Stimulated activated CD4-positive, alpha-beta T cell treated with anti-CD3 and anti-CD28 coated beads, Interleukin-15, amount 100 ng/mL, for 1 hour (primary cell): ENCODE measurements at places on chromosomes 12 and 14.

- no peak for DNase-seq
Measured at GRCh38 chr12:62758216-62758615, 176.7 kb downstream of the PPM1H start.

DNA sequence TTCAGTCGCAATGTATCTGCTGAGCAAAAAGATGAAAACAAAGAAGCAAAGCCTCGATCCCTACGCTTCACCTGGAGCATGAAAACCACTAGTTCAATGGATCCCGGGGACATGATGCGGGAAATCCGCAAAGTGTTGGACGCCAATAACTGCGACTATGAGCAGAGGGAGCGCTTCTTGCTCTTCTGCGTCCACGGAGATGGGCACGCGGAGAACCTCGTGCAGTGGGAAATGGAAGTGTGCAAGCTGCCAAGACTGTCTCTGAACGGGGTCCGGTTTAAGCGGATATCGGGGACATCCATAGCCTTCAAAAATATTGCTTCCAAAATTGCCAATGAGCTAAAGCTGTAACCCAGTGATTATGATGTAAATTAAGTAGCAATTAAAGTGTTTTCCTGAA is 19.8 kb downstream of the CKB start:
- DNase-seq: no peak

- no peak for DNase-seq
Measured at GRCh38 chr12:56143217-56143616, 9.2 kb upstream of the MYL6B start.

- no peak for DNase-seq
Measured at GRCh38 chr12:12918781-12919389, 27.5 kb downstream of the GPRC5A start.

DNA sequence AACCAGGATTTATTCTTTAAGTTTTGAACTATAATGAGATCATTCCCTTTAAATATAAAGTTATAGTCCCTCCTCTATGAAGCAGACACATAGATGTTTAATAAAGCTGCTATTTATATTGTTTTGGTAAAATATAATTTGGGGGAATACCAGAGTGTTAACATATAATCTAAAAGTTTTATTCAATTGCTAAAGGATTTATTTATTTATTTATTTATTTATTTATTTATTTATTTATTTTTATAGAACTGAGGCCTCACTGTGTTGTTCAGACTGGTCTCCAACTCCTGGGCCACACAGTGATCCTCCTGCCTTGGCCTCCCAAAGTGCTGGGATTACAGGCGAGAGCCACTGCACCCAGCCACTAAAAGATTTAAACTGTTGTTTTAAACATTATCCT is 98.6 kb downstream of the KICS2 start:
- DNase-seq: no peak

DNA sequence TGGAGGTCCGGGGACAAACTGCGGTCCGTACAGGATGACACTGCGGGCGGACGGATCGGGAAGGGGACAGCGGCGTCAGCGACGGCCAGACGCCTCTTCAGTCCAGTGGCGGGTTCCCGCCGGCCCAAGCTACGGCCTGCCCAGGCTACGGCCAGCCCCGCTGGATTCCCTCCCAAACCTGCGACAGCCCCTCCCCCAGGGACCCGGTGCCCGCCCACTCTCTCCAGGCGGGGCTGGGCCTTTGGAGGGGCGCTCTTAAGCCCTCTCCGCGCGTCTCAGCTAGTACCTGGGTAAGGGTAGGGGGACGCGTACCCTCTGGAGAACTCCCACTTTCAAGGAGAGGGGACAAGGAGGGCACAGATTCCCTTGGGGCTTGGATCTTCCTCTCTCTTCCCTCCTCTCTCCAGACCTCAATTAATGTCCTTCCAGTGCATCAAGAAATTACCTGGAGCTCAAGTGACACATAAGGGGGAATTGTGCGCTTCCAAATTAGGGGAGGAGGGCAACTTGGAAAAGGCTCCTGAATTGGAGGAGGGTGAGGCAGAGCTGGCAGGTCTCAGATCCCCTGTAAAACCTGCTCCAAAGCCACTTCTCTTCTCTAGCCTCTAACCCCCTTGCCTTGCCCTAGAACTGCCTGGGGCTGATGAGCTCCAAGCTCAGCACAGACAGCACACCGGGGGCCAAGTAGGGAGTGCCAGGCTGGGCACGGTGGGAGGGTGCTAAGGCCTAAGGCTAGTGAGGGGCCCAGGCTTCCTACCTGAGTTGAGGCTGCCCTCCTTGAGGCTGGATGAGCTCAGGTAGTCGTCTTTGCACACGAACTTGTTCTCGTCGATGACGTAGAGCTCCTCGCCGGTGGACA is 3.1 kb downstream of the LHX5 start:
- DNase-seq: no peak

- DNase-seq: no peak
Measured at GRCh38 chr14:26917086-26917485, 319.3 kb upstream of the NOVA1 start.

- DNase-seq: no peak
Measured at GRCh38 chr14:63908667-63909264, 56.0 kb downstream of the SYNE2 start.

DNA sequence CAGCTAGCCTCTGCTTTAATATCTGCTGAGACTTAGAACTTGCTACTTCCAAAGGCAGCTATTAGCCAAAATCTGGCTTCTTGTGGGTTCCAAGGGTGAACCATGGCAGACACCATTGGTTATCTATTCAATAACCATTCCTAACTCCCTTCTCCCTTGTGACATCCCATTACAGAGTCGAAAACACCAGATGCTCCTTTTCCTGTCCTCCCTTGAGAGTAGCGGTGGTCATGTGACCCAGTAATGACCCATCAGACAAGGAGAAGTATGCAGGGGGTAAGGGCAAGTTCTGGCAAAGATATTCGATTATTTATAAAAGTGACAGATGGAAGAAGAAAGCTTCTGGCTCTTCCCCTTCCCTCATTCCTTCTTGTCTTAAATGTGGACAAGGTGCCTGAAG is 20.1 kb downstream of the TGFB3 start:
- no peak for DNase-seq

- DNase-seq: no peak
Measured at GRCh38 chr12:93297032-93297431, 80.7 kb upstream of the NUDT4 start.

DNA sequence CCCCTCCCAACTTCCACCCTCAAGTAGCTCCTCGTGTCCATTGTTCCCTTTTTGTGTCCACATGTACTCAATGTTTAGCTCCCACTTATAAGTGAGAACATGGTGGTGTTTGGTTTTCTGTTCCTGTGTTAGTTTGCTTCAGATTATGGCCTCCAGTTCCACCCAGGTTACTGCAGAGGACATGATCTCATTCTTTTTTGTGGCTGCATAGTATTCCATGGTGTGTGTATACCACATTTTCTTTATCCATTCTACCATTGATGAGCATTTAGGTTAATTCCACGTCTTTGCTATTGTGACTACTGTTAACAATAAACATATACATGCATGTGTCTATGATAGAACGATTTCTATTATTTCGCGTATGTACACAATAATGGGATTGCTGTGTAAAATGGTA is 362.6 kb downstream of the TMTC2 start:
- no peak for DNase-seq

- DNase-seq: no peak
Measured at GRCh38 chr12:124764451-124764850, 99.2 kb downstream of the SCARB1 start.
